ENCODE measurements at places on chromosomes 4 and X.

DNA sequence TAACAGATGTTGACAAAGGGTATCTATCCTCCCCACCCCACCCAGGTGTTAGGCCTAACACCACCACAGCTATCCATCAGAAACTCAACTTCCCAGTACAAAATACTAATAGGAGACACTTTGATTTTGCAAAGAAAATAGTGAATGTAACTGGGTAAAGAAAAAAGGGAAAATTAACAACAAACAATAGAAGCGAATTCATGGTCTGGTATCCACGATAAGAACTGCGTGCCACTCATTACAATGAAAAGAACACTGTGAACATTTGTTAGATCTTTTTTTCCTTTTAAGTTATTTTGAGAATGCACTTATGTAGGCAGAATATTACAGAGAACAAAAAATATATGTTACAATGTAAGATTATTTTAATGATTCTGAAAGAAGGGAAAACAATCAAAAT lies 12.0 kb downstream of the TSPAN5 start:
- no peak for DNase-seq

GRCh38 chr4:74486905-74487304 lies 42.0 kb downstream of the AREG start:
- no peak for DNase-seq

GRCh38 chr4:184851886-184852285 lies 26.1 kb upstream of the ACSL1 start:
- no peak for DNase-seq

DNA sequence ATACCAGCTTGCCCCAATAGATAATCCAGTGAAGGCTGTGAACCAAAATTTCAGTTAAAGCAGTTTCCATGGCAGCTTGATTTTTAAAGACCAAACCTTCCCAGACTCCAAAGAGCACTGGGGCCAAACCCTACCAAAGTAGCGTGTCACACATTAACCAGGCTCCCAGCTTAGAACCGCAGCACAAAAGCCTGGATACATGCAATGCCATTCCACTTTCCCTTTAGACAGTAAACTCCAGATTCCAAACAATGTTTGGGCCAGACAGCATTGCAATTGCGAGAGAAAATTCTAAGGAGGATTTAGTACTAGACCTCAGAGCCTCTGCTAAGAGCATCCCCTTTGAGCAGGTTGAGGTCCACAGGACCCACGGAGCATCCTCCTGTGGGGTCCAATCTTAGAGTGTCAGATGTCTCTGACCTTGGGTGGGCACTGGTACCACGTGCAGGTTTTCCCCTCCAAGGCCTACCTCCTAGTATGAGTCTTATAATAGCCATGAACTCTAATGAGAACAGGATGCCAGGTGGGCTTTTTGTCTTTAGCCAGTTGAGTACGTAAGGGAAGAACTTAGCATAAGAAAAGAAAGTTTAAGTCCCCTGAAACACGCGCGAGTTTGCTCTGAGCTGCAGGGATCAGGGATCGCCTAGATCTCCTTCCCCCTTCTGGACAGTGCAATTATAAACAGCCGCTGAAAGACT lies 38.8 kb downstream of the MGARP start:
- no peak for DNase-seq

DNA sequence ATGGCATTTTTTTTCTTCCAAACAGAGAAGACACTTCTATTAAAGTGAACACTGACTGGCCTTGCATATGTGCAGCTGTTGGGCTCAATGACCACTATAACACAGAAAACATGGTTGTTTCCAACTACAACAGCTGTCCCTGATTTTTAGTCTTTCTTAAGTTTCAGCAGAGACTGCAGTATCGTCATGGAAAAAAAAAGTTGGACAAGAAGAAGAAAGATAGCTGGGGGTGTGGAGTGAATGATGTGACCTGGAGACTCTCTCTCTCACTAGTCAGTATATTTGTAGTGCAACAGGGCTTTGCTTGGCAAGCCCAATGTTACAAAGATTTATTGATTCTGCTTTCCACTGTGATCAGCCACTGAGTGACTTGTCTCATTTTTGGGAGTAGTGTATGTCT lies 29.5 kb upstream of the C4orf54 start:
- DNase-seq: no peak

GRCh38 chrX:120774606-120775005 lies 101.1 kb downstream of the CT47B1 start:
- no peak for DNase-seq

DNA sequence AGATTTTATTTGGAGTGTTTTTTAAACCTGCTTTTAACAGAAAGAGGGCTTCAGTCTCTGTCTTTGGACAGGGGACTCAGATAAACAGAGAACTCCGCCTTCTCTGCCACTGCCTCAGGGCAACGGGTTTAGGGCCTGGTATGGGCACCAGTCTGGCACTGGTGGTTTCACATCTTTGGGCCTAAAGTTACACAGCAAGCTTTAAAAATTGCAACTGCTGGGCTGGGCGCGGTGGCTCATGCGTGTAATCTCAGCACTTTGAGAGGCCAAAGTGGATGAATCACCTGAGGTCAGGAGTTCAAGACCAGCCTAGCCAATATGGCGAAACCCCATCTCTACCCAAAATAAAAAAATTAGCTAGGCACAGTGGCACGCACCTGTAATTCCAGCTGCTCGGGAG lies 10.3 kb upstream of the NAT8L start:
- no peak for DNase-seq

- DNase-seq: no peak
Measured at GRCh38 chrX:142299406-142299805, 94.3 kb upstream of the MAGEC2 start.

GRCh38 chrX:74344280-74344622 lies 40.3 kb downstream of the ZCCHC13 start:
- DNase-seq: no peak

- DNase-seq: no peak
Measured at GRCh38 chr4:42608551-42608950, 48.4 kb downstream of the ATP8A1 start.

GRCh38 chr4:75040703-75041102 lies 107.8 kb downstream of the PARM1 start:
- DNase-seq: no peak

- no peak for DNase-seq
Measured at GRCh38 chr4:156553659-156554058, 417.9 kb downstream of the PDGFC start.

- DNase-seq: no peak
Measured at GRCh38 chr4:188691811-188692210, 552.6 kb downstream of the TRIML1 start.

DNA sequence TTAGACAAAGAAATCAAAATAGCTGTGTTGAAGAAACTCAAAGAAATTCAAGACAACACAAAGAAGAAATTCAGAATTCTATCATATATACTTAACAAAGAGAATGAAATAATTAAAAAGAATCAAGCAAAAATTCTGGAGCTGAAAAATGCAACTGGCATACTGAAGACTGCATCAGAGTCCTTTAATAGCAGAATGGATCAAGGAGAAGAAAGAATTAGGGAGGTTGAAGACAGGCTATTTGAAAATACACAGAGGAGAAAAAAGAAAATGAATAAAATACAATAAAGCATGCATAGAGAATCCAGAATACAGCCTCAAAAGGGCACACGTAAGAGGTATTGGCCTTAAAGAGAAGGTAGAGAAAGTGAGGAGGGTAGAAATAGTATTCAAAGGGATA lies 179.5 kb upstream of the SPIN4 start:
- DNase-seq: no peak

- no peak for DNase-seq
Measured at GRCh38 chrX:14352511-14352910, 176.8 kb upstream of the GLRA2 start.

GRCh38 chr4:107896158-107896645 lies 35.1 kb upstream of the CYP2U1 start:
- no peak for DNase-seq

DNA sequence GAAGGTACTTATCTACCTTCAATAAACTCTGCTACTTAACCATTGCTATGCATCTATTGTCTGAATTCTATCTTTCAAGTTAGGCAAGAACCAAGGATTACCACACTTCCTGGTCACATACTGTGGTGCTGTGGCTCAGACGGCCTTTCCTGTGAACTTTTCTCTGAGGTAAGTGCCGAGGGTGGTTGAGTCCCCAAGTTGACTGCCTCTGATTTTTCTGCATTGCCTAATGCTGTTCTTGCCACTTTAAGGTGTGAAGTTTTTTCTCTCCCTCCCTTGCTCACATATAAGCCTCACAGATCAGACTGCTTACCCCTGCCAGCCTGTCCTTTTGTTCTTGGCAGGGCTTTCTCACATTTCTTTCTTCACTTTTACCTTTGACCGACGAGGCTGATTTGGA lies 348.0 kb upstream of the POU3F4 start:
- DNase-seq: no peak

- no peak for DNase-seq
Measured at GRCh38 chrX:54043056-54043455, 1.2 kb downstream of the PHF8 start.

GRCh38 chrX:47228550-47229270 lies 4.1 kb upstream of the USP11 start:
- no peak for DNase-seq

GRCh38 chr4:82606622-82607021 lies 44.8 kb upstream of the TMEM150C start:
- DNase-seq: no peak

GRCh38 chr4:56224641-56225040 lies 162.7 kb downstream of the AASDH start:
- no peak for DNase-seq

Data from activated CD4-positive, alpha-beta memory T cell treated with anti-CD3 and anti-CD28 coated beads, Interleukin-2, amount 10 ng/mL, durations not matched to agents 7 days and 5 days (primary cell).